ENCODE measurements at places on chromosomes 6 and 20.

GRCh38 chr6:79246891-79247290 is 12.4 kb upstream of the HMGN3 start:
- no peak for DNase-seq

DNA sequence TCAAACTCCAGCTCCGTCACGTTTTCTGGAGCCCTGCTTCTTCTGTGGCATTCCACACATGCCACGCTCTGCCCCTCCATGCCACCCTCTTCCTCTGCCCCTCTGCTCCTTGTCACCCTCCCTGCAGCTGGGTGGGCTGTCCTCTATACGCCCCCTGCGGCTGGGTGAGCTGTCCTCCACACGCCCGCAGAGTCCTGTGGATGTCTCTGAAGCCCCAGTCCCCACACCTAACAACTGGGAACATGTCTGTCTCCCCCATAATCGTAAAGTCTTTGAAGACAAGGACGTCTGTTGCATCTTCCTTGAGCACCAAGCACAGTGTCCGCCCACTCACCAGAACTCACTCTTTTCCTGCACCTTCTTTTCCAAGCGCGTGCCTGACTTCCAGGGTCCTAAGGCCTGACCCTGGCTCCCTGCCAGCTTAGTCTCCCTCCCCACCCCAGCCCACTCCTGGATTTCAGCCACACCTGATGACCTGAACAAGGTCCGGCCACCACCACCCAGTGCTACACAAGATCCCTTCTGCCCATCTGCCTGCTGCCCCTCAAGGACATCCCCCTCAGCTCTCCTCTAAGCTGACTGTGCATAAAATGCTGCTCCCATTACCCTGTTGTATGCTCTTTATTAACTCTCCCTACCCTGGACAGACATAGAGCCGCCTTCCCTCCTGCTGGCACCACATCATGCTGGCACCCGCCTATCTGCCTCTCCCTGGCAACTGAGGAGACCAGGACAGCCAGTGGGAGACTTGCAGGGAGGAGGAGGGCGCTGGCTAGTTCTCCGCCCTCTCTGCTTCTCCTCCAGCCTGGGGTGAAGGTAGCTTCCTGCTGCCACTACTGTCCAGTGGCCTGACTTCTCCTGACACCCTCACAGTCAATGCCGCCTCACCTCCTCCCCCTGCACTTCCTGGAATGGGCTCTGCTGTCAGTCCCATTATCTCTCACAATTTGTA is 10.7 kb upstream of the PRR18 start:
- DNase-seq: no peak

GRCh38 chr6:39225946-39226437 is 3.3 kb downstream of the KCNK5 start:
- no peak for DNase-seq

DNA sequence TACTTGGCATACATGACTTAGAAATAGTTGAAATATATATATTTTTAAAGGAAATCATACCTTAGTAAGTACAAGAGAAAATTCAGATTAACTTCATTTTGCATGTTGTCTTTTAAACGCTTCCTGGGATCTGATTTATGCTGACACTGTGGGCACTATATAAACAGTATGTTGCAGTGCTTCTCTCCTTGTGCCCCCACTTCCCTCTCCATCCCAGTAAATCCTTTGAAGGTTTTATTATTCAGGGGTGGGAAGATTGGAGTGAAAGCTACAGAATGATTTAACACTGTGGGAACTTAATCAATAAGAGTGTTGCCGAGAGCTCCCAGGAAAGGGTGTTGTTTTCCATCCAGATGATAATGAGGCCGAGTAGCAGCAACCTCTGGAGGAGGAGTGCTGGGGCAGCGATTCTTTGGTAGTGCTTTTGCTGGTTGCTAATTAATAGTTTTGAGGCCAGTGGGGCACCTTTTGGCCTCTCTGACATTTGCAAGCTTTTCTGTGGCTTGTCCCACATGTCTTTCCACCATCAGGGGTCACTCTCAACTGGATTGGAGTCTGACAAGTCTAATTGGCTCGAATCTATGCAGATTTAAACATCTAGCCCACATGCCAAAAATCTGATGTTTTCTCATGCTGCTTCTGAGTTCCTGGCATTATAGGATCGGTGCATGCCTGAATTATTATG is 183.0 kb upstream of the MMS22L start:
- DNase-seq: no peak

DNA sequence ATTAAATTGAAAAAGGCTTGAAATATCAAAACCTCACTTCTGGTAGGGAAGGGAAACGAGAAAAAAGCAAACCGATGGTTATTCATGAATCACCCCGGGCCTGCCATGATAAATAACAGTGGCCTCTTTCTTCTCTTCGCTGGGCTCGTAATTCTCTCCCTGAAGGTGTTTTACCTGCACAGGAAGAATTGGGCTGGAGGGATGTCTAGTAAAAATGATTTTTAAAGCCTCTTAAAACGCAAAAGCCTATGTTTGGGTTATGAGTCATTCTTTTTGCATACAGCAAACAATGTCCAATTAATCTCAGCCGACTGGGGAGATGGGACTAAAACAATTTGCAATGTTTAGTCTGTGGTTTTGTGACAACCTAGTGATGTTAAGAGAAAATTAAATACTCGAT is 16.8 kb downstream of the LINC00237 start:
- no peak for DNase-seq

- DNase-seq: no peak
These were observed 122.1 kb downstream of the LRRC1 start for GRCh38 chr6:53916804-53917463.

DNA sequence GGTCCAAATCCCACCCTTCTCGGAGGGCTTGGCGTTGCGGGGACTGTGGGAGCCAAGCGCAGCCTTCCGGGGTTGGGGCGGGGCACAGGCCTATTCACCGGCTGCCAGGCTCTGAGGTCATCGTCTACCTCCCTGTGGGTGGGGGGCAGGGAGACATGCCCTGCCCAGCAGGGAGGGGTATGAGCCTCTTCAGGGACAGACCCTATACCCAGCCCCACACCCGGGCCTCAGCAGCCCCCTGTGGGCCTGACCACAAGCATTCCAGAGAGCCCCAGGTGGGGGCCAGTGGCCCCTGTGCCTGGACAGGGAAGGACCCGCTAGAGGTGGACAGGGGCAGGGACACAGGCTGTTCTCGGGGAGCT is 11.6 kb downstream of the LAMA5 start:
- no peak for DNase-seq

DNA sequence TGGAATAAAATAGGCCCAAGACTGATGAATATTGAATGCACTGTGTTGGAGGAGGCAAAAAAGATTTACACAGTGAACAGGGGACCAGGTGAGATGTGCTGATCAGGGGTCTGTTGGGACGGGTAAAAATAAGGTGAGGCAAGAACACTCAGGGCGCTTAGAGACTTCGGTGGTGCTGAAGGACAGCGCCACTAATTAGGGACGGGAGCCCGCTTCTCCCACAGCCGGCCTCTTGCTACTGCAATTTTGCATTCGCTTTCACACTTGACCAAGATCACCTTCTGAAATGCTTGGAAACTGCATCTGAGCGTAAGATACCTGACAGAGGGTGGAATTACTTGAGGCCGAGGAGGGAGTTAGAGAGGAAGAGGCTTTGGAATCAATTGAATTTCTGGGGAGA is 7.3 kb downstream of the TFAP2D start:
- peak; percentile 9 for DNase-seq

Measured in RKO (cell line).